ENCODE measurements at places on chromosomes 12 and 14. TPM values are rescaled to one million over a fixed set of nuclear protein-coding genes. Genes with fewer than 3 reads are reported as not detected.

DNA sequence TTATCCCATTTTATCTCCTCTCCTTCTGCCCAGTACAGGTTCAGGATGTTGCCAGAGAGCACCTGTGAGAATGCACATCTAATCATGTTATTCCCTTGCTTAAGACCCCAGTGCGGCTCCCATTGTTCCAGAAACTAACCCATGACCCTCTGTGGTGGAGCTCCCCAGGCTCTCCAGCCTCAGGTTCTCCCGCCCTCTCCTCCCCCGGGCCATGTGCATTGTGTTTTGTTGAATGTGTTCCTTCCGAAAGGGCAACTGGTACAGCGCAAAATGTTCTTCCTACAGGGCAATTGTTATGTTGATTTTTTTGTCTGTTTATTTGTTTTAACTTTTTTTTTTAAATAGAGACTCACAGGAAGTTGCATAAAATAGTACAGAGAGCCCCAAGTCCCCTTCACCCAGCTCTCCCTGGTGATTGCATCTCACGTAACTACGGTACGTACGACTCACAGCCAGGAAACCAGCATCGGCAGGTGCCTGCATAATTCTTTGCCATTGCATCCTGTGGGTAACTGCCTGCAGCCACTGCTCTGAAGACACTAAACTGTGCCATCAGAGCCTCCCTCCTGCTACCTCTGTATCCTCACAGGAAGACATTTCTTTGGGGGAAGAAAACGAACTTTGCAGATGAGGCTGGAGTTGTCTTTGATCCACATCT lies 31.2 kb downstream of the TMEM132C start:
- no peak for DNase-seq

GRCh38 chr12:57902478-57902969 lies 38.8 kb upstream of the ATP23 start:
- no peak for DNase-seq

DNA sequence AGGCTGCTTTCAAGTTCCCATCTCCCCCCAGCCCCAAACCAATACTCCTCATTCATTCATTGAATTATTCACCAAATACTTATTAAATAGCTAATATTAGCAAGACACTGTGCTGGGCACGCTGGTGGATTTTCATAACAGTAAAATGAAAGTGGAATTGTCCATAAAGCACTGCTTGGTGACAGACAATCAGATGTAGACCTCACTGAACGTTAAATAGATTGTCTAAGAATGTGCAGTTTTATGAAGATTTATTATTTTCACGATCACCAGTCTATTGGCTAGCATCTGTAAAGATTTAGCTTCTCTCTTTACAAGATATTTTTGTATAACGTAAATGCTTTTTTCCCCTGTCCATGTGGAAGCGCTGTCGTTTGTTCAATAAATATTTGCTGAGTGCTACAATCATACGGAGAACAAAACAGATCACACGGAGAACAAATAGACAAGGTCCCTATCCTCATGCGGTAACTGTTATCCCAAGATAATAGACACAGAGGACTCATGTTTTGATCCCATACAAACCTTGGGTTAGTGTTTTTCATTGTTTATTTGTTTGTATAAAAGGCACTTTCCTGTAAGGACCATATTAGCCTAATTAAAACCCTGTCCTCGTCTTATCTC lies 397.6 kb downstream of the BCAT1 start:
- no peak for DNase-seq

- peak; percentile 54 for DNase-seq
Measured at GRCh38 chr12:92649511-92650227, 53.1 kb upstream of the PLEKHG7 start.

DNA sequence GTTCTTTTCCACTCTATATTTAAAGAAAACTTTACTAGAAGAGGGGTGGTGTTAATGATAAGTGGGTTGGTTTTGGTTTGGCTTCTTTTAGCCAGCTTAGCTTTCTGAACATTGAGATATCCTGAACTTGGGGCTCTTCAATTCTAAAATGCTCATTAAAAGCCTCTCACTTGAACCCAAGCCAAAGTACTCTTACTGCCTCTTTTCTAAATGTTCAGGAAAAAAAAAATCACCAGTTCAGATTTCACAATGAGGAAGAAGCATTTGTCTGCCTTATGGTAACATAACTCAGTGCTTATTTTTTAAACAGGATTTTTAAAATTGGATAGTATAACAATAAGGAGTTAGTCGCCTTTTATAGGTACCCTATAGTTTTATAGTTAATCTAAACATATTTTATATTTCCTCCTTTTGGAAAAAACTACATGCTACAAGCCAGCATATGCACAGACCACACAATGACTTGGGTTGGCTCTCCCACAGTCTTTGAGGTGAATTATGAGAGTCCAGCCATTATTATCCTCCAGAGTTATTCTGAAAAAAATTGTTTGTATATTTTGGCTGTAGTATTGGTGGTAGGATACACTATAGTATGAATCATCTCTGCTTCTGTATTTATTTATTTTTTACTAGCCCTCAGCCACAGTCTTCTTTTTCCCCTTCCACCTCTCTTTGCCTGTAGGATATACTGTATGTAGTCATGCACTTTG lies 195.5 kb upstream of the TMPO start:
- DNase-seq = no peak

GRCh38 chr14:24959791-24960331 lies 90.1 kb downstream of the STXBP6 start:
- no peak for DNase-seq

DNA sequence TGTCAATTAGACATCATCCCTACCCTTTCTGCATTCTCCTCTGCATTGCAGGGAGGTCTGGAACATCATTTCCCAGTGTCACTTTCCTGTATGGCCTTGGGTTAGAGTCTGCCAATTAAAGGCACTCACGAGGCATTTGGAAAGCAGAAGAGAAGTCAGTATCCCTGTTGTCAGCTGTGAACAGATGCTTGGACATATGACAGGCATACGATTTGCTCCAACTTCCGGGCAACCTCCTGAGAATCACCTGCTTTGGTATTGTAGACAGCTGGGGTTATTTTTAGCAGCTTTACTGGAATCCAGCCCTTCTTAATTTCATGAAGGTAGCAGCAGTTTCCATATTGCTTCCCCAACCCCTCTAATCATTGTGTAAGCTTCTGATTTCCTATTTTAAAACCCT lies 88.7 kb upstream of the DHRS4 start:
- no peak for DNase-seq

DNA sequence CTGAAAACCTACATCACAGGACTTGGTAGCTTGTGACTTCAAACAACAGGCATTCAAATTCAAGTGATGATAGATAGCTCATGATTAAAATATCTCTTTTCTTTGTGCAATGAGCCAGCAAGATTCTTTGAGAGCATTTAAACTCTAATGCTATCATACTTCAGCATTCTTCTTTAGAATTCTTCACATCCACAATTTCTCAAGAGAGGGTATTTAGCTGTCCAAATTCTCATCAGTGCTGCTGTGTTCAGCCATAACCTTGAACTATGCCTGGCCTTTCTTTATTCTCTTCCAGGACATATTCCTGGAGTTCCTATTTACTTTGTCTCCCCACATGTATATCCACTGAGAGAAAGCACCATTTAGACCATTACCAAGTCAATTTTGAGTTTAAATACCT lies 321.1 kb downstream of the EGLN3 start:
- no peak for DNase-seq

- DNase-seq = peak; percentile 11
Measured at GRCh38 chr14:98909251-98909944, 362.6 kb downstream of the BCL11B start.

DNA sequence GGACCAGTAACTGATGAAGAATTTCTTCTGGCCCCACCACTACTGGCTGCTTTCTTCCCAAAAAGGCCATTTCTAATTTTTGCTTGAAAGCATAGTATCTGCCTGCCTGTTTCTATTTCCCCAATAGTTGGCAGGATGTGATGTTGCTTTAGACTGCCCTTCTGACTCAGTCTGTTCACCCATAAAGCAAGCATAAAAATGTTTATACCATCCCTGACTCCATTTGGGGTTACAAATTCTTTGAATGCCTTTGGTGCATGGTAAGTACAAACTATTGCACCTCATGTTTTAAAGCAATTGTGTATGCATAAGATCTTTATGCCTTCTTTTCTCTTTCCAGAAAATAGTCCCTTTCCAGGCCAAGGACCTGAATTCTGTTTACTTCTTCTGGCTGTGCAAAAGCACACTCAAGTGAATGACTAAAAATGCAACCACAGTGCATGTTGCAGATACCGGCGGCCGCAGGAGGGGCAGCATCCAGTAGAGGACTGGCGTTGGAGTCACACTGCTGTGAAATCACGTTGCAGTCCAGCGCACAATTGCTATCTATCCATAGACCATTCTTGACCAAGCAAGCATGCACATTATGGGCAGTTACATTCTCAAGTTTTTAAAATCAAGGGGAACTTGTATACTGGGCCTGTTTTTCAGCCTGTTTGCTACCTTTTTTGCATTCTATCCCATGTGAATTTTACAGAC lies 82.4 kb downstream of the SLC5A8 start:
- no peak for DNase-seq

- DNase-seq = no peak
Measured at GRCh38 chr14:99930420-99931274, 134.6 kb upstream of the EVL start.

- DNase-seq = no peak
Measured at GRCh38 chr12:72230589-72230988, 41.6 kb upstream of the TRHDE start.

DNA sequence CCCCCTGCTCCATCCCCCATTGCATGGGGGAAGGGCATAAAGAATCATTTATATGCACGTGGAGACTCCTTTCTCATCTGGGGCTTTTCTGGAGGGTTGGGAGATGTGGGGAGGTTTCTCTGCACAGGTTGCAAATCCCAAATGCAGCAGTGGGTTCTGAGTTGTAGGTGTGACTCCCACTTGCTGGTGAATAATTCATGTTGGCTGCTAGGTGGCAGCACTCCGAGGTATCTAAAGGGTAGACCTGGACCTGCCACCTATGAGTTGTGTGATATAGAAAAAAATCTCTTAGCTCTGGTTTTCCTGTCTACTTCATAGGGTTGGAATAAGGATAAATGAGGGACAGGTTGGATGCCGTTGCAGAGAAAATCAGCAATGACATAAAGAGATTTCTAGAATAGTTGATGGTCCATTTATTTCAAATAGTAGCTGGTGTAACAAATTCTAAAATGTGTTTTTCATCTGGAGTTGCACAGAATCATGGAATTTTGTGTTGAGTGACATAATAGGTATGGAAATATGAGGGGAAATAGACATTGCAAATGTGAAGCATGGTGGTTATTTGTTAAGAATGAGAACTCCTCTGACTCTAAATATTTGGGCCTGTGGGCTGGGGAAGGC lies 4.6 kb downstream of the MARCHF9 start:
- no peak for DNase-seq

DNA sequence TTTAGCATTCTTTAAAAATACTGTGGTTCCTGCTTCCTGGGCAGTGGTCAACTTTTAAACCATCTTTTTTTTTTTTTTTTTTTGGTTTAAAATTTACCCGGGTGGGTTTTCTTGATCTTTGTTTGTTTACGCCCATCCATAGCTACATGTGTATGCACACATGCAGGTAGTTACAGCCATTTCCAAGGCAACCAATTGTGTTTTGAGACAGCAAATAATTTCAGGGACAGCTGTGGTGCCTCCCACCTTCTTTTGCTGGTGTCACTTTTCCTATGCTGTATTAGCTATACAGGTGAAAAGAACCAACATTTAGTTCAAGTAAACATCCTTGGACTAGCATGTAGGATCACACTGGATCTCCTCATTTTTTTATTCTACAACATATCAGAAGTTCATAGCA lies 52.0 kb upstream of the PSMA6 start:
- no peak for DNase-seq

DNA sequence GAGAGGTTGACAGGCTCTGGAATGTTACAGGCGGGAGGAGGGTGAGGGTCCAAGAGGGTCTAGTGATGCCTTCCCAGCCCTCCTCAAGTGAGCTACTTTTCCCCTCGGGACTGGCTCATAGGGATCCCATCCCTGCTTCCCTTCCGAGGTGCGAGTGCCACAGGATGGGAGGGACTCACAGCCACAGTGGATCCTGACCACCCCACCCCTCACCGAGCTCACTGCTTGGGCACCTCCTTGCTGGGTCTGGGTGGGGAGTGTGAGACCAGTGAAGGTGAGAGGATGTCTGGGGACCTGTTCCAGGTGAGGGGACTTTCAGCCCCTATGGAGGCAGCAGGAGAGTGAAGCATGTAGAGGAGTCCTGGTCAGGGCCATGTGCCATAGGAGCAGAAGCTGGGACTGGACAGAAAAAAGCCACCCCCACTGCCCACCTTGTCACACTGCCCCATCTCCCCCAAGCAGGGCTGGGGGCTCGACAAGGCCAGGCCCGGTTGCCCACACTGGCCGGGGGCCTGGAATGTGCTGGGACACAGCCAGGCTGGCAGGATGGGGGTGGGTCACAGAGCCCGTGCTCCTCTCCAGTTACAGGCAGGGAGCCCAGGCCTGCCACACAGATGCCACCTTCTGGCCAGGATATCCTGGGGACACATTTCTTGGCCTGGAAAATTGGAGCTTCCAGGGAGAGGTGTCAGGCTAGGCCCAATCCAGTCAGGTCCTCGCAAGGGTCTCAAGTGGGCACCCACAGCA lies 1.7 kb upstream of the TNS2 start:
- peak; percentile 90 for DNase-seq

- no peak for DNase-seq
Measured at GRCh38 chr12:130813949-130814348, 25.1 kb downstream of the STX2 start.

- DNase-seq = no peak
Measured at GRCh38 chr14:94521375-94522114, 12.3 kb upstream of the SERPINA12 start.

DNA sequence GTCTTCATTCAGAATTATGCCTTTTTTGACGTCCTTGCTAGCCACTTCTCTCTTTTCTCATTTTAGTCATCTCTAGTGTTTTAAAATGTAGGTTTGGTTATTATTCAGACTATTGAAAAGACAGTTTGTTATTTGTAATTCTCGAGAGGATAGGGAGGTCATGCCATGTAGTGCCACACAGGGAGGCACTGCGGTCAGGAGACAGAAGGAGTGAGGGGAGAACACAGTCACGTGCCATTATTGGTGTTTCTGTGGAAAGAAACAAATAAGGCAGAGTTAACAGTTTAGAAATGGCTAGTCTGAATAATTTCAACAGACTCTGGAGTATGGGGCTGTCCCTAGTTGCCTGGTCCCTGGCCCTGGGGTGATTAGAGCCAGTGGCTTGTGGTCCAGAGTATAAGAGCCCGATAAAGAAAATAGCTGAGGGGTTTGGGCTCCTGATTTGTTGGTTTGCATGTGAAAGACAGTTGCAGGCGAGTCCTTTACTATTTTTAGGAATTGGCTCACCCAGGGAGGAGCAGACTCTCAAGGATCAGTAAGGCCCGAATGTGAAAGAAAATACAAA lies 278.1 kb upstream of the SEL1L start:
- no peak for DNase-seq

DNA sequence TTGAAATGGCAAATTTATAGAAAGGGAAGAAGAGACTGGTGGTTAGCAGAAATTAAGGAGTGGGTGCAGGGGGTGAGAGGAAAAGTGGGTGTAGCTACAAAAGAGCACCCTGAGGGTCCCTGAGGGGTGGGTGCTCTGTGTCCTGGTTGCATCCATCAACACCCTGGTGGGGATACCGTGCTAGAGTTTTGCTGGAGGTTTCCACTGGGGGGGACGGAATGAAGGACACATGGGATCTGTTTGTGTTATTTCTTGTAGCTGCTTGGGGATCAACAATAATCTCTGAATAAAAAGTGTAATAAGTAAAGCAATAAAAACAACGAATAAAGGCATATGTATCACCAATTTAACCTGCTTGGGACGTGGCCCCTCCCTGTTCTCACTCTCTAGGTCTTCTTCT lies 175.3 kb downstream of the KIF26A start:
- DNase-seq = peak; percentile 7

The PPFIA2 gene
- 46.6 TPM for total RNA-seq

The LRFN5 gene
- 0.94 TPM for total RNA-seq

The LRRK2 gene
- 42.0 TPM for total RNA-seq

The STAT6 gene
- total RNA-seq = 199 TPM

The MGST1 gene
- 79.3 TPM for total RNA-seq

The RILPL1 gene
- 33.3 TPM for total RNA-seq

The RHOJ gene
- total RNA-seq = 31.3 TPM

All from aorta (tissue), 5 donors.